Endodermal cell (in vitro differentiated cells): ENCODE measurements at places on chromosomes 7 and 10. TPM values are rescaled to one million over a fixed set of nuclear protein-coding genes. Genes with fewer than 3 reads are reported as not detected.

SPDYE2B gene
- not detected in 3 replicates for total RNA-seq

CPEB3 gene
- total RNA-seq: 1.3 to 1.8 TPM (median 1.6 TPM) in 3 replicates

KAZALD1 gene
- 7.3 to 10.0 TPM (median 10.0 TPM) in 3 replicates for total RNA-seq

SEMA4G gene
- 18.8 to 26.0 TPM (median 20.1 TPM) in 3 replicates for total RNA-seq

NYAP1 gene
- 7.2 and 9.3 TPM in 2 replicates for total RNA-seq
